Iris pigment epithelial cell (primary cell): ENCODE measurements at places on chromosomes 3 and 15.
A peak's percentile ranks its signal among the peaks of the same experiment; 100 is the strongest.

DNA sequence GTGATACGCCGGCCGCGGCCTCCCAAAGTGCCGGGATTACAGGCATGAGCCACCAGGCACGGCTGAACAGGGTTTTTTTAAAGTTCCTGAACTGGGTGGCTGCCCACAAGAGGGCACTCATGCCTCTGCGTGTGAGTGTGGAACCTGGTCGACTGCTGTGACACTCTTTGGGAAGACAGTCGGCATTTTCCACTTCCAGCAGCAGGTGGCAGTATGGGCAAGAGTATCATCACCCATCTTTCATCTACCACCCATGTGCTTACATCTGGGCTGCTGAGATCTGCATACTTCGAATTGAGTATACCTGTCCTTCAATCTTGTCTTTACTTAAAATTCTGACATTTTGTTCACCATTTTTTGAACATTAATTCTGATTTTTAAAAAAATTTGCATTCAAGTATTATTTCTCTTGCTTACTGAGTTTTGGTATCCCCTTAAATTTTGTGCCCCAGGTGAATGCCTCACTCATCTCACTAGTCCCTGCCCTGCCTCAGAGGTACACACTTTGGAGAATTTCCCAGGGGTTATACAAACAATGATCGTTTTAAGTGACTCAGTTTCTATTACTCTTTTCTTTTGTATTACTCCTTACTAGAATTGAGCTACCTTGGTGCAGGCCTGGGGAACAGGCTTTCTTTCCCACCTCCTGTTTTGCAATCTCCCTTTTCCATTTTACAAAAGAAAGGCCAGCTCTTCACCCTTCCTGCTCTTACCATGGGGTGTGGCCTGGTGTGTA, 11.8 kb downstream of the CLEC3B start:
- DNase-seq = peak; percentile 87

DNA sequence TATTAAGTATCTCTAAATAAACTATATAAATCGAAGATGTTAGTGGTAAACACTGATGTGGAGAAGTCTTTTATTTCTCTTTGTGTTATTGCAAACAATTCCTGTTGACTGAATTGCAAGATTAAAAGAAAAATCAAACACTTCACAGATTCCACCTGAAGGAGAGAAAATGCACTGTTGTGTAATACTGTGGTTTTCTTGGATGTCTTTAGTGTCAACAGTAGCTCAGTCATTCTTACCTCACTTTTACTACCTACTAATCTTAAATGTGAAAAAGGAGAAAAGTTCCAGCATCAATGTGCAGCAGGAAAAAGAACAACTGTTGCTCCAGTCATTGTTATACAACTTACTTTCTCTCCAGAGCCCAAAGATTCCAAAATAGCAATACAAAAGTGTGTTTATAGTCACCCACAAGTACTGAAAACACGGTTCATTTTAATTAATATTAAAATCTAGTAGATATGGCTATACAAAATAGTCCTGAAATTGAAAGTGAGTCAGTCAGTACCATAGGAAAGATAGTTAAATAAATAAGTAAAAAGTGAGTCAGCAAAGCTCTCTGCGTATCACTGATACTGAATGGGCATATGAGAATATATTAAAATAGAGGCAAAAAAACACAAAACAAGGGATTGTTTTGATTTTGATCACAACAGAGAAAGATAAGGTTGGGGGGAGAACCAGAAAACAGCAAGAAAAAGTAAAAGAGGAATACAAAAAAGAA, 90.5 kb upstream of the CSPG5 start:
- DNase-seq = peak; percentile 73

- DNase-seq = no peak
Observed at GRCh38 chr3:141466633-141467169, 20.1 kb upstream of the RASA2 start.

GRCh38 chr3:151393146-151393830, 8.7 kb upstream of the P2RY12 start:
- no peak for DNase-seq

DNA sequence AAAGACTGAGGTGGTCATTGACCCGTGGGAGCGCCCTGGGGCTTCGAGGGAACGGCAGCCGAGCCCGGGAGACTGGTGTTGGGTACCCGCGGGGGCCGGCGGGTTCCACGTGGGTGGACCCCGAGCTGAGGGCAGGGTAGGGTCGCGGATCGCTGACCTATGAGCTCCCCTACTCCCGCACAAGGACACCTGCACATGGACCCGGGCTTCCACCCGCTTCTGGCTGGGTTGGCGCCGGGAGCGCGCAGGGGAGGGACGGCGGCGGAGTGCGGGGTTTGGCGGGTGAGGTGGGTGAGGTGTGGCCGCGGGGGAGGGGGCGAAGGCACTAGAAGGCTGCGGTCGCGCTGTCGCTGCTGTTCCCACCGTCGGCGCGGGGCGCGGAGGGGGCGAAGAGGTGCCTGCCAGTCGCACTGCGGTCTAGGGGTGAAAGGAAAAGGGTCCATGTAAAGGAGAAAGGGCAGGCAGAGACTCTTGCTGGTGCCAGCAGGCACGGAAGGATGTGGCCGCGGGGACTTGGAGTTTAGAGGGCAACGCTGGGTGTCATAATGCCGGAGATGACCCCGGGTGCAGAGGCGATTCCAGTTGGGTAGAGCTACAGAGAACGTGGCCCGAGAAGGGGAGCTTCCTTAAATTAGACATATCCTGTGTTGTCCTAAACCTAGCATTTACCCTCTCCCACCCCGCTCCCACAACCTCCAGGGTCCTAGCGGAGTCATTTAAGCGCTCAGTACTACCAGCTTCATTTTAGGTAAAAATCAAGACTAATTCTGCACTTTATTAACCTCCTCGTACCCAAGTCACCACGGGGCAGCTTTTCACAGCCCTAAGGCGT, 245.9 kb upstream of the TOPAZ1 start:
- DNase-seq = no peak
